Mammary epithelial cell (primary cell): ENCODE measurements at places on chromosomes 12 and 14.

GRCh38 chr14:85934123-85934885 is 404.4 kb downstream of the FLRT2 start:
- DNase-seq: no peak

GRCh38 chr12:23063206-23063605 is 438.2 kb downstream of the ETNK1 start:
- DNase-seq: no peak

DNA sequence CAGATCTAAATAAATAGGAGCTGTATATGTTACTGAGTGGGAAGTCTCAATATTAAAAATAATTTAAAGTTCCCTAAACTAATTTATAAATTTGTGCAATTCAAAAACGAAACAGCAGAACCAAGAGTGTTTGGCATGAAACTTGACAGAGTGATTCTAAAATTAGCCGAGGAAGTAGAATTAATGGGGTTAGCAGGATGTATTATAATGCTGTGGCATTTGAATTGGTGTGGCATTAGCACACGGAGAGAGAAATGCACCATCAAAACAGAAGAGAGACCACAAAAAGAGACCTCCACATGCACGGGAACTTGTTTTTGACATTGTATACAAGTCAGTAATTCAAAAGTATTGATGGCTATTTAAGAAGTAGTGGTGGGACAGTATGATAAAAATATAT is 366.0 kb upstream of the RGS6 start:
- no peak for DNase-seq

- peak; percentile 90 for DNase-seq
Measured at GRCh38 chr12:6167327-6168280, 32.6 kb upstream of the CD9 start.

GRCh38 chr12:64083285-64084210 is 138.5 kb downstream of the KICS2 start:
- peak; percentile 50 for DNase-seq

GRCh38 chr12:92547420-92547819 is 155.4 kb upstream of the PLEKHG7 start:
- no peak for DNase-seq
